Esophagus squamous epithelium (tissue), 5 donors: ENCODE measurements at places on chromosomes 4 and X. TPM values are rescaled to one million over a fixed set of nuclear protein-coding genes. Genes with fewer than 3 reads are reported as not detected.

DNA sequence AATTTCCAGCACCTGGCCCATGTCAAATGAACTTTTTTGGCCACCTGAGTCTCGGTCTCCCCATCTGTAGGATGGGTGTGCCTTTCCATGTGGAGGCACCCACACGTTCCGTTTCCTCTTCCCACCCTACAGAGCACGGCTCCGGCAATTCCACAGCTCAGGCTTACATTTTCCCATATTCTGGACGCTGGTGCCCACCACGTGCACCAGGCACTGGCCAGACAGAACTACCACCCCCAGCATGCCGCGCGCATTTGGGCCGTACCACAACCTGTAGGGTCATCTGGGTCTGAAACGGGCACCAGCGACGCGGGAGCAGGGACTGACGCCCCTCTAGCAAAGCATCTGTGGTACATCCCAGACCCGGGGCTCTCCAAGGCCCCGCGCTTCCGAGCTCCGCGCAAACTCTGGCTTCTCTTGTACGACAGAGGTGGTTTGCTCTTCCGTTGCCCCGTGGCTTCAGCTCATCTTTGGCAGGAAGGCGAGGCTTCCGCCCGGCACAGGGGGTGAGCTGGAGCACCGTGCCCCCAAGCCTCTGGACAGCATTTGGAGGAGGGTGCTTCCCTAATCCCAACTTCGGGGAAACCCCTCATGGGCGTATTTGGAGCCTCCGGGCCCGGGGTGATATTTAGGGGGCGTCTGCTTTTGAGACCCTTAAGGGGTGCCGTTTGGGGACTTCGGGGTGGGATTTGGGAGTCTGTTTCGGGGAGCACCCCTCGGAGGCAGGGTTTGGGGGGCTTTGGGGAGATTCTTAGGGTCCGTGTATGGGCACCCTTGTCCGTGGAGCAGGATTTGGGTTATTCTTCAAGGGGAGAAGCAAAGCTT is 3.0 kb upstream of the UBA1 start:
- DNase-seq: peak; percentile 43

GRCh38 chr4:152247271-152247975 is 288.5 kb downstream of the FBXW7 start:
- DNase-seq: no peak

GRCh38 chr4:95095348-95095974 is 337.7 kb downstream of the BMPR1B start:
- no peak for DNase-seq

DNA sequence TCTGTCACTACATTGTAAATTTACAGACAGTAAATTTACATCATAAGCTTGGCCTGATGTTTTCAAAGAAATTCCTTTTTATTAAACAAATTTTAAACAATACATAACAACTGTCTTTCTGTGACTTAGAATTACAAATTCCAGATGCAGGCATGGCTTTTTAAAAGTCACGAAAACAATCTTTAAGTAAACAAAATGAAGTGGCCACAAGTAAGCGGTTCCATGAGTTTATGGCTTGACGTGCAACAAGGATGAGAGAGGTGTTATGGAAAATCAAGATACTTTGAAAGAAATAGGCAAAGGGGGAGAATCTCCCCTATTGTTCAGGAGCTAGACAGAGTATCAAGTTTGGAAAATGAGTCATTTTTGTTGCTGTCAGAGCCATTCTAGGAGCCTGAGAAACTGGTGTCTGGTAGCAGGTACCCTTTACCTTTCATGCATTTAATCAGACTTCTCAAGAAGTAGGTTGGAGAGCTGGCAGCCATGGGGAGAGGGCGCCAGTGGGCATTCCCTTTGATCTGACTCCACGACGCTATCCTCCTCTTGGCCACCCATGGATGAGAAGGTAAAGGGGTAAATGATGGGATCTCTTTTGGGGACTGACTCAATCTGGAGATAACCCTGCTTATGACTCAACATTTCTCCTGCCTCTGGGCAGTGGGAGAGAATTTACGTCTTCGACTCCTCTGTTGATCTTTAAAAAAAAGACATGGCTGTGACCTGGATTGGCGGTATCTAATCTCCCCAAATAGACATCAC is 217.2 kb downstream of the SPRY1 start:
- DNase-seq: no peak

FGF5 gene
- total RNA-seq: not detected

POLN gene
- total RNA-seq: 1.4 TPM
